ENCODE measurements at places on chromosomes 2 and 18. TPM values are rescaled to one million over a fixed set of nuclear protein-coding genes. Genes with fewer than 3 reads are reported as not detected.

DNA sequence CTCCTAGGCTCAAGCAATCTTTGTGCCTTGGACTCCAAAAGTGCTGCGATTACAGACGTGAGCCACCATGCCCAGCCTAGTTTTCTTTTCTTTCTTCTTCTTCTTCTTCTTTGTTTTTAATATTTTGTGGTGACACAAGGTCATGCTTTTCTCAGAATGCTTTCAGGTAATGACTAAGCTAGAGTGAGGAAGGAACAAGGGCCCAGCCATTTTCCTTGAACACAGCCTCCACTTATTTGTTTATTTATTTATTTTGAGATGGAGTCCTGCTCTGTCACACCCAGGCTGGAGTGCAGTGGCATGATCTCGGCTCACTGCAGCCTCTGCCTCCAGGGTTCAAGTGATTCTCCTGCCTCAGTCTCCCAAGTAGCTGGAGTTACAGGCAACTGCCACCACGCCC is 74.3 kb upstream of the ST3GAL5 start:
- no peak for DNase-seq
- no peak overlapping the region for H3K27ac ChIP-seq
- no peaks in the 10 kb centered on the region for H3K27me3 ChIP-seq

CXCR1 gene
- total RNA-seq = 3.1 TPM

MLPH gene
- total RNA-seq = 539 TPM

- H3K27me3 ChIP-seq = no peaks in the 10 kb centered on the region
- H3K27ac ChIP-seq = no peak overlapping the region
- H3K36me3 ChIP-seq = no peaks in the 10 kb centered on the region
- H3K4me1 ChIP-seq = no peaks in the 10 kb centered on the region
- DNase-seq = no peak
- no peak overlapping the region for H3K4me3 ChIP-seq
Observed at GRCh38 chr2:185979546-185980071, 241.0 kb downstream of the FSIP2 start.

EMILIN2 gene
- total RNA-seq = 59.2 TPM

NIF3L1 gene
- total RNA-seq = 14.7 TPM

DNA sequence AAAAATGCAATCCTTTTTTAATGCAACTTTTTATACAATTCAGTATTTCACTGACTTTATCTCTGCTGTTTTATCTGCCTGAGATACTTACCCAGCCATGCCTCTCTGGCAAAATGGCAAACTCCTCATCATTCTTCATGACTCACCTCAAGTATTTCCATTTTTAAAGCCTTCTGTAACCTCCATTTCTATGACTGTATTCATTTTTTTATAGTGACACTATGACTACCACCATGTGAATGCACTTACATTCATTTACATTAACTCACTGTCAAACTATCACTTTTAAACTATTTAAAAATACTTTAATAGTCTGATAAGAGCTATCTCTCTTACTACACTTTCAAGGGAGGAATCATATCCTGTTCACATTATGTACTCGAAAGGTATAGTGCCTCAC is 99.4 kb upstream of the SCN7A start:
- H3K4me1 ChIP-seq = no peaks in the 10 kb centered on the region
- H3K27ac ChIP-seq = no peak overlapping the region
- H3K36me3 ChIP-seq = no peaks in the 10 kb centered on the region

KIF5C gene
- total RNA-seq = 1.2 TPM

CCBE1 gene
- 8.7 TPM for total RNA-seq

RGPD4 gene
- not detected for total RNA-seq

RTP5 gene
- 0.17 TPM for total RNA-seq

DNA sequence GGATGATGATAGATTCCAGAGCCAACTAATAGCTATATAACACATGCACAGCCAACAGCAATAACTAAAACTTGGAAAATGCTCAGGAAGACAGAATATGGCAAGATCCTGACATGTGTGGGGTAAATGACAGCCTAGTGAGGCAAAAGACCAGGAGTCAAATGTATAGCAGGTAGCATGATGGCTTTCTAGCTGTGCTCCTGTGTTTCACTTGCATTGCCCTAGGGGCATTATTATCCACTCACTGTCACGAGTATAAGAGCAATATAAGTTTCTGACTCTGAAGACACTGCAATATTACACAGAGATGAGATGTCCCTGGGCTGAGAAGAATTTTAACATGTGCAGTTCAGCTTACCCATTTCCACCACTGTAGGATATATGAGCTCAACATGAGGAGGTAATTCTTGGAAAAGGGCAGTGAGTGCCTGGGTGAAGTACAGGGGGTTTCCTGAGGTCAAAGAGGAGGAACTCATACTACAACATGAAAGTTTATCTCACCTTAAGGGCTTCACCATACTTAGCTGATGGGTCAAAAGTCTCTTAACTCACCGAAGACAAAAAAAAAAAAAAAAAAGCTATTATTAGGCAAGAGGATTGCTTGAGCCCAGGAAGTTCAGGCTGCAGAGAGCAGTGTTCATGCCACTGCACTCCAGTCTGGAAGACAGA is 1385.6 kb upstream of the SLC39A10 start:
- DNase-seq = no peak
- no peaks in the 10 kb centered on the region for H3K27me3 ChIP-seq
- H3K36me3 ChIP-seq = no peaks in the 10 kb centered on the region
- H3K27ac ChIP-seq = no peak overlapping the region

- H3K36me3 ChIP-seq = no peaks in the 10 kb centered on the region
- no peak for DNase-seq
- no peak overlapping the region for H3K27ac ChIP-seq
- no peak overlapping the region for H3K4me3 ChIP-seq
- peaks cover 15% of the 10 kb centered on the region for H3K4me1 ChIP-seq
- H3K27me3 ChIP-seq = no peaks in the 10 kb centered on the region
Observed at GRCh38 chr2:208031608-208032019, 6.3 kb upstream of the PLEKHM3 start.

- H3K4me3 ChIP-seq = no peak overlapping the region
- no peaks in the 10 kb centered on the region for H3K4me1 ChIP-seq
- no peaks in the 10 kb centered on the region for H3K27me3 ChIP-seq
Observed at GRCh38 chr2:165725421-165725820, 68.6 kb downstream of the GALNT3 start.

DNA sequence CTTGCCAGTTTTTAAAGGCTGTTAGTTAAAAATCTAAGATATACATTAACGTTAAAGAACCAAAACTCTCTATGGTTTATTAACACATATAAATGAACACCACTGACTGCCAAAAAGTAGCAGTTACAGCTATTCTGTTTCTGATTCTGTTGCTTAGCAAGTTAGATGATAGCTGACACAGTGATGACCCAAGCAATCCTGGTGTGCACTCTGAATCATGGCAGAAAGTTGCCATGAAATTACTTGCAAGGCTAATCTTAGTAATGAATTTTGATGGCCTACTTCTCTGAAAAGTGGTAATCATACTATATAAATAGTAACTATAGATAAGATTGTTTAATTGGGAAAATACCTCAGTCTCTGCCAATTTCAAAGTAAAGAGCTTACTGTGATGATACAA is 57.7 kb downstream of the ROCK2 start:
- no peak overlapping the region for H3K27ac ChIP-seq
- H3K36me3 ChIP-seq = peaks cover 15% of the 10 kb centered on the region
- no peaks in the 10 kb centered on the region for H3K27me3 ChIP-seq

DNA sequence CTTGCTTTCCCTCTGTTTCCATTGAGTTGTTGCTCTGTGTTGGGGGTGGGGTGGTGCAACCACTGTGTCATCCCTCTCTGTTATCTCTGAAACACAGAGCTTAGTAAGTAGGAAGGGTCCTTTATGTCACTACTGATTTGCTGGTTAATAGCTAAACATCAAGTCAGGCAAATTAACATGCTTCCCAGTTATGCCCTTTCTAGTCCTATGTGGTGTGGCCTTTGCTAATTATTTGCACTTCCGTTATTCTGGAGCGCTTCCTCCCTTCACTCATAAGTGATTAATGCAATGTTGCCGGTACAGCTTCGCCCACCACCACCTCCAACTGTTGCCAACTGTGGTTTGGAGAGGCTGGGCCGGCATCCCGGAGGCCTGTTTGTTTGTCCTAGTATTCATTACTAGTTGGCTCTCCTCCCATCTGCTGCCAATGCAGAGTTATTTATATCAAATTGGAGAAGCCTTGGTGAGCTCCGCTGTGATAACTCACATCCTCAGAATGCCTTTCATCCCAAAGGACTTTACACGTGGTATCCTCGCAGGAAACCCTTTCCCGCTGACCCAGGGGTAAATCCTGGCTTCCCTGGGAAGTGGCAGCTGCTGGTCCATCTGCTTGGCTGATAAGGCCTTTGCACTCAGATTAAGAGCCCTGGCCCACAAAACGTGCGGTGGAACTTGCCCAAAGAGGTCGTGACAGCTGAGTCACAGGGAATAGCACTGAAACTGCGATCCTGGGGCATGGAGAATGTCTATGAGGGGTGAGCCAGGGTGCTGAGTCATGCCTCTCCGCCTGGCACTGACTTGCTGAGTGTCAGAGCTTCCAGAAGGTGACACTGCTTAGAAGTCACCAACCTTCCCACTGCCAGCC is 72.0 kb upstream of the ZCCHC2 start:
- peak overlapping the region; percentile 52 for H3K27ac ChIP-seq
- no peaks in the 10 kb centered on the region for H3K36me3 ChIP-seq
- no peak overlapping the region for H3K4me3 ChIP-seq
- H3K4me1 ChIP-seq = peaks cover 23% of the 10 kb centered on the region
- DNase-seq = no peak

GPR75 gene
- 3.4 TPM for total RNA-seq

DNA sequence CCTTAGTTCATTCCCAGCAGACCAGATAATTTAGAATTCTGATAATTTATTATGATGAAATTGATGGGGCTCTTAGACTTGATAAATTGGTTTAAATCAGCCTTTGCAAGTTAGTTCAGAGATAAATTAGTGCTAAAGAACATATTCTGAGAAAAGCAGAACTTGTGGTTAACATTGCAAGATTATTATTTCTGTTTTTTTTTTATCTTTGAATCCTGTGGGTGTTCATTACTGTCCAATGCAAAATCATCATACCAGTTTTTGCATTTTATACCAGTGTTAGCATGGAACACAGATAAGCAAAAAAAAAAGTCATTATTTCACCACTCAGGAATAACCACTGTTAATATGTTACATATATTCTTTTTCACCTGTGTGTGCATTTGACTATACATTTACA is 9.1 kb downstream of the SEPTIN2 start:
- H3K27me3 ChIP-seq = no peaks in the 10 kb centered on the region
- H3K4me1 ChIP-seq = peaks cover 50% of the 10 kb centered on the region
- DNase-seq = no peak
- no peak overlapping the region for H3K4me3 ChIP-seq
- H3K27ac ChIP-seq = no peak overlapping the region

IL1B gene
- 6.2 TPM for total RNA-seq

DNA sequence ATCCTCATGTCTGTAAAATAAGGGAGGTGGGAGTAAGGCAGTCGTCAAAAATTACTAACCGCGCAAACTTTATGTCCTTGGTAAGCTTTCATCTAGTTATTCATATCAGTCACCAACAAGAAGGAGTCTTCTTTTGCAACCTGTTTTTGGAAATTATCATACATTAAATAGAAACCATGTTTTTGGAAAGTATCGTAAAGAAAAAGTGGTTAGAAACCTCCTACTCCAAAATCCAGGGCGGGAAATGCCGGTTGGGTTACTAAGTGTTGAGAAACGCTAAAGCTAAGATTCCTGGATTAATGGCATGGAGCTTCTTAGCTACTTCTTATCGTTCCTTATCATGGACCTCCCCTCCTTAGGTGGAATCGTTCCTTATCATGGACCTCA is 778 bp downstream of the BBS5 start:
- H3K27me3 ChIP-seq = no peaks in the 10 kb centered on the region
- H3K27ac ChIP-seq = no peak overlapping the region
- H3K4me3 ChIP-seq = peak overlapping the region; percentile 63
- H3K36me3 ChIP-seq = no peaks in the 10 kb centered on the region

CRYBA2 gene
- total RNA-seq = not detected

DNA sequence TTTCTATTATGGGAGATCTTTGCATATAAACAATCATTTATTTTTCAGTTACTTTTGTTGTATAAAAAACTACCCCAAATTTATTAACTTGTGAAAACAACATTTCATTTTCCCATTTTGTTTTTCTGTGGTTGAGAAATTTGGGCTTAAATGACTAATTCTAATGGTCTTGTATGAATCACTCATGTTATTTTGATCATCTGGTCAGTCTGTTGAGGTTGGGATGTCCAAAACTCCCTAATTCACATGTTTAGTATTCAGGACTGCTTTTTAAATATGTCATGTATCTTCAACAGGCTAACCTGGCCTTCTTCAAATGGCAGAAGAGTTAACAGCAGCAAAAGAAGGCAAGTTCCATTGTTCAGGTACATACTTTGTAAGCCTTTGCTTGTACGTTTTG is 788.1 kb downstream of the TRIB2 start:
- H3K36me3 ChIP-seq = no peaks in the 10 kb centered on the region
- no peaks in the 10 kb centered on the region for H3K27me3 ChIP-seq
- no peak overlapping the region for H3K4me3 ChIP-seq
- no peaks in the 10 kb centered on the region for H3K4me1 ChIP-seq
- DNase-seq = no peak
- H3K27ac ChIP-seq = no peak overlapping the region

DNA sequence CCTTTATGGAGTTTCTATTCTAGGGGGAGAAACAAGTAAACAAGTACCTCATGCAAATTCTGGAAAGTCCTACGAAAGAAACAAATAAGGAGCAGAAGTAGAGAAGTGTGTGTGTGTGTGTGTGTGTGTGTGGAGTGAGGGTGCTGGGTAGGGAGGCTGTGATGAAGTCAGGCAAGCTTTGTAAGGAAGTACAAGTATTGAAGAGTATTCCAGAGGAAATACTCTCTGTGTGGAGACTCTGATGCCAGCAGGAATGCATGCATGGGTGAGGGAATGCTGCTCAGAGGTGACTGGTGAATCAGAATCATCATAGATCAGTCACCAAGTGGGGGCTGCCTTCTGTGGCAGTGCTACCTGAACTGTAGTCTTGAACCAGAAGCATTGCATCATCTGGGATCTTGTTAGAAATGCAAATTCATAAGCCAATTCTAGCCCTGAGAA is 34.5 kb downstream of the SLC4A3 start:
- no peaks in the 10 kb centered on the region for H3K27me3 ChIP-seq
- no peak overlapping the region for H3K4me3 ChIP-seq
- DNase-seq = no peak
- H3K4me1 ChIP-seq = no peaks in the 10 kb centered on the region

DNA sequence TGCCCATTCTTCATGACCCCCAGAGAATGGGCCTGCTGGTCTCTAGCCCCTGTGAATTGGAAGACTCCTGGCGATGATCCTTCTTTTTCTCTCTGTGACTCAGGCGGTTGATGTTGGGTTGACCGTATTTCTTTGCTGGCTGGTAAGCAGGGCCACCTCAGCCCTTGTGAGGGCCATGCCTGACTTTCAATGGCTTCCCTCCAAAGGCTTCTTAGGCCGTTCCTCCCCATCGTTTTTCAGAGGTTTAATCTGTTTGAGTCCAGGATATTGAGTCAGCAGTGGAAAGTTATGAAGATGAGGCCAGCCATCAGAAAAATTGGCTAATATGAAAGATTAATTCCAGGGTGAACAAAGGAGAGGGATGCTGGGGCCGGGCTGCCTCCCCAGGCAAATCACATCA is 13.6 kb downstream of the HPCAL1 start:
- no peaks in the 10 kb centered on the region for H3K4me1 ChIP-seq
- no peaks in the 10 kb centered on the region for H3K27me3 ChIP-seq
- no peak overlapping the region for H3K27ac ChIP-seq
- DNase-seq = no peak
- H3K4me3 ChIP-seq = no peak overlapping the region

All from upper lobe of left lung (tissue), 6 donors.